Right ventricle myocardium inferior (tissue), 1 donor: ENCODE measurements at places on chromosomes 7 and 10.

- DNase-seq: no peak
Observed at GRCh38 chr7:108094933-108095710, 35.0 kb downstream of the LAMB4 start.

DNA sequence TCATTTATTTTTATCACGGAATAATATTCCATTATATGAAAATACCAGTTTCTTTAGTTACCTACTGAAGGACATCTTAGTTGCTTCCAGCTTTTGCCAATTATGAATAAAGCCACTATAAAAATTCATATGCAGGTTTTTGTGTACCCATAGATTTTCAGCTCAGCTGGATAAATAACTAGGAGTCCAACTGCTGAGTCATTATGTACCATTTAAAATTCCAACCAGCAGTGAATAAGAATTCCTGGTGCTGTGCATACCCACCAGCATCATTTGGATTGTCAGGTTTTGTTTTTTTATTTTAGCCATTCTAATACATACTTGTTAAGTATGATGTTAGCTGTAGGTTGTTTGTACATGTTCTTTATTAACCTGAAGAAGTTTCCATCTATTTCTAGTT, 14.5 kb downstream of the FAM24B start:
- no peak for DNase-seq

- DNase-seq: no peak
Observed at GRCh38 chr7:130758429-130759056, 24.5 kb upstream of the KLF14 start.

DNA sequence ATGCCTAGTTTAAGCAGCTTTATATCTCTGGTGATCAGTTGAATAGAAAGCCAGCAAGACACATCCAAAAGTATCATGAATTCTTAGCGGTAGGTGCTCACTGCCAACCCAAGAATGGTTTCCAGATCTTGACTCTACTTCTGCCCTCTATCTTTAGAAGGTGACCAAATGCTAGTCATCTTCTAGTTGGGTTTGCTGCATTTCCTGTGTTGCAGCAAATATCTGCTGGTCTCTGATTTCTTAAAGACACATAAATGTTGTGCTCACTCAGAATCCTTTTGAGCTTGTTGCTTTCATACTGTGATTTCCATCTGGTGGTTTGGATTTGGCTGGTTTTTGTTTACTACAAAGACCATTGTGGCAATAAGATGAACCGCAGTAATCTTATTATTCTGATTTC, 2.2 kb downstream of the CDC123 start:
- no peak for DNase-seq

DNA sequence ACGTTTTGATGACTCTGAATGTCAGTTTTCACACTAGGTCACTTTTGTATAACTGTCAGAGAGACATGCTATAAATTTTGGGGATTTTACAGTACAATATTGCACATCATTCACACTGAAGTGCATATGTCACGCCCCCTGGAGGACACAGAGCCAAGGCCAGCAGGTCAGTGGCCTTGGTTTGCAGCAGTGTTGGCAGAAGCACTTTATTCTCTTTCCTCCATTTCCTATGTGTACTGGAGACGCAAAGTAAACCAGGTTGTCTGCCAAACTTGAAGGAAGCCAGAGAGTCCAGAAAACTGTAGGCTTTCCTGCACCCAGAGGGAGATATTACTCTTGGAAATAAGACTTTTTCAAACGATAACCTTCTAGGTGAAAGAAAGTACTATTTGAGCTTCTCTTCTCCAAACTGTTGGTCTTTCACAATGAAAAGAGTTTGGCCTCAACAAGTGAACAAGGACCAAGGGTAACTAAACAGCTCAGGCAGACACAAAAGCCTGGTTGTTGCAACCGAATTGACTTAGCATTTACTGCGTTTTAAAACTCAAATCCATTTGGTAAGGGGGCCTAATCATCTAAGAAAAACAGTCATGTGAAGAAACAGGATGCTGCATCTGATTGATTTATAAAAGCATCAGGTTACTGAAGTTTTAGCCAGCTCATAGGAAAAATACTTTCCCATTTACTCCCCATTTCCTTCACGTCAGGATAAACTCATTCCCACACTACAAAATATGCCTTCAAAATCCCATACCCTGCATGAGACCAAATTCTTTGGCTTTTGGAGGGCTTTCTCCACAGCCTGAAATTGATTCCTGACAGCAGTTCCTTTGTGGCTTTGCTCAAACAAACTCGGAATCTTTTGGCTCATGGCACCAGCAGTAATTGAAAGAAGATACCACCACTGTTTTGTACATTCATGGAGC, 83.0 kb upstream of the SEC61G start:
- DNase-seq: no peak

DNA sequence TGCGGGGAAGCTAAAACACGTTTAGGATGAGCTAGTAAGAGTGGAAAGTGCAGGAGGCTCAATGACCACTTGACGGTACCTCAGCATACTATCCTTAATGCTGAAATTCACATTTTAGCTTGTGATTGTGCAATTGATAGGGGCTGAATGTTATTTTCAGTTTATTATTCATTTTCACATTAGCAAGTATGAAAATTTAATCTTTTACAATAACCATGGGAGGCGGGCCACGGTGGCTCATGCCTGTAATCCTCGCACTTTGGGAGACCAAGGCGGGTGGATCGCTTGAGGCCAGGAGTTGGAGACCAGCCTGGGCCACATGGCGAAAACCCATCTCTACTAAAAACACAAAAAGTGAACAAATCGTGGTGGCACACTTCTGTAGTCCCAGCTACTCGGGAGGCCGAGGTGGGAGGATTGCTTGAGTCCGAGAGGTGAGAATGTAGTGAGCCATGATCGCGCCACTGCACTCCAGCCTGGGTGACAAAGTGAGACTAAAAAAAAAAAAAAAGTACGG, 22.0 kb upstream of the ANLN start:
- DNase-seq: no peak

DNA sequence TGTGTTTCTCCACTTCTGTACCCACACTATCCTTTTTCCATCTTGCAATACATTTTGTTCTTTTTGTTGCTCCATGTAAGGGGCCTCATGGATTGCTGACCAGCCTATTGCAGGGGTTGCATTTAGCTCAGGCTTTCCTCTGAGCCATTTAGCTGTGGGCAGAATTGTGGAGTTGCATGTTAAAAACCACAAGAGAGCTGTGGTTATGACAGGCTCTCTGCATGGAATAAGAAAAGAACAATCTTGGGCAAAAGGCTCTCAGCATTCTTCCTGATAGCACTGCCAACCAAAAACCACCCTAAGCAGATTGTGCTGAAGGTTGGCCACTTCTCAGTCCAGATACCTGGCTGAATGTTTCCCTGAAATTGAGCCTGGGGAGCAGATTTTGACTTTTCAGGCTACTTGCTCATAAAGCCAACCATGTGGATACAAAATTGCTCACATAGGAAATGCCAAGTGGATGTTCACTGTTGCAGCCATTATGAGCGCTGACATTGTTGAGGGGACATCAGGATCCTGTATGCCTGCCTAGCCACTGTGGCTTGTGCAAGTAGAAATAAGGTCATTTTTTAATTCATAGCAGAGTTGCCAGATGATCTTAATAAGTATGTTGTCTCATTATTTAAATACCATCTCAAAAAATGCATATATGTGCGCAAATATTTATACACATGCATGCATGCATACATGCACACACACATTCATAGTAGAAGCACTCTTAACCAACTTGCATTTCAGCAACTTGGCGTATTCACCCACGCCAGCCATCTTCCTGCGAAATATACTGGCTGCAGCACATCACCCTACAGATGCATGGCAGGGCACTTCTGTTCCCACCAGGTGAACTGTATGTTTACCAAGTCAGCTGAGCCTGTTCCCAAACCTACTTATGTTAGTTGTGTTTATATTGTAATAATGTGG, 695.4 kb downstream of the LRMDA start:
- DNase-seq: no peak

DNA sequence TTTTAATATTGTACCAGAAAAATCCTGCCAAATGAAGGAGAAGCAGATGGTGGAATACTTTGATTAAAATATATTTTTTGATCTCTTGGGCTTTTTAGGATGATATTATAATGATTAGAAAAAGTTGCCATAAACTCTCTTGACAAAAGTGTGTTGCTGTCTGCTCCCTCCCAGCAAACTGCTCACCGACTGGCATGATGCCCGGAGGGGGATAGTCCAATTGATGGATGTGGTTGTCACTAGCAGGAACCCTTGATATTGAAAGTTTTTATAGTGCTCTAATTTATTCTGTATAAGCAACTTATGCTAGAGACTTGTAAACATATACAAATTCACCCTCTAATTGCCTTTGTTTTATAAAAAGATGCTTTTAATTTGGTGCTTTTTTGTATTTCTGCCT, 114.0 kb downstream of the DNAH11 start:
- DNase-seq: no peak

DNA sequence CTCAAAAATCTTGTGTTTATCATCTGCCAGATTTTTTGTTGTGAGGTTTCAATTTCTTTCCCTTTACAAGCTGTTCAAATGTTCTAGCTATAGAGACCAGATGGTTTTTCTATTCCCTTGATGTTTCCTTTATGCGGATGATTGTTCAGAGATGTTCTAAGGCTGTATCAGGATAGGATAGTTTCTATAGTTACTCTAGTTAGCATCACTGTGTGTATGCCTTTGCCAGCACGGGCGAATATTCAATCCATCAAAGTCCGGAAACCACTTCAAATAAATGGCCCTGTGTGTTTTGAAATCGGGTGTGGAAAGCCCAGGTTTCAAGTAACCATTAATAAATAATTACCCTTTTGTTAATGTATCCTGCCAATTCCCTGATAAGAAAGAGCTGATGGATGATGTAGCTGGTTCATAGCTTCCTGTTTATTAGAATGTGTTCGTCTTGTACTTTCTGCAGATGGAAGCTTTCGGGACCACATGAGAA, 149.8 kb upstream of the PRKCQ start:
- no peak for DNase-seq

DNA sequence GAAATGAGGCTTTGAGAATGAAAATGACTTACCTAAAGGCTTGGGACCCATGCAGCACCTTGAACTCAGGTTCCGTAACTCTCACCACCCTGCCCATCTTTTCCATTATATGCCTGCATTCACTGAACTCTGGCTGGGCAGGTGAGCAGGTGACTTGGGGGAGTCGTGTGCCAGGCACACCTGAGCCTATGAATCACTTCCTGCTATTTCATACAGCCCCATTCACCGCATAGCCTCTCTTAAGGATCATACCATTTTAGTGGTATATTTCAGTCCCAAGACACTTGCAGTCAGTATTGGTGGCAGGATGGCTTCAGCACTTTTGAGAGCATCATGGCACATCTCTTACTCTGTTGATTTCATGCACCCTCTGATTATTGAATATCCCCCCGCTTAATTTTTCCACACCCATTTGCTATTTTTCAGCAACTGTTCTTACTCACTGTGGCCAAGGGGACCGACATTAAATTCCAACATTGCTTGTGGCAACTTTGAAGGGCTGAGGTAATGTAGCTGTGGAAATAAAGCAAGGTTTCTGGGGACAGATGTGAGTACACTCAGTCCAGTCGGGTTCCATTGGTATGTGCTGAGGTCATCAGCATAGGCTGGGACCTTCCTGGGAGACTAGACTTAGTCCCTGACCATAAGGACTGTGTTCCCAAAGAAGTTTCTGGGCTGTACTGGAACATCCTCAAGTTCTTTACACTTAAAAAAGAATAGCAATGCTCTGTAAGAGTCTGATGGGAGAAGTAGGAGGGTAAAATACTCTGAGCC, 39.8 kb upstream of the ZNF438 start:
- DNase-seq: no peak

GRCh38 chr10:28254290-28254985, 48.4 kb downstream of the MPP7 start:
- no peak for DNase-seq

DNA sequence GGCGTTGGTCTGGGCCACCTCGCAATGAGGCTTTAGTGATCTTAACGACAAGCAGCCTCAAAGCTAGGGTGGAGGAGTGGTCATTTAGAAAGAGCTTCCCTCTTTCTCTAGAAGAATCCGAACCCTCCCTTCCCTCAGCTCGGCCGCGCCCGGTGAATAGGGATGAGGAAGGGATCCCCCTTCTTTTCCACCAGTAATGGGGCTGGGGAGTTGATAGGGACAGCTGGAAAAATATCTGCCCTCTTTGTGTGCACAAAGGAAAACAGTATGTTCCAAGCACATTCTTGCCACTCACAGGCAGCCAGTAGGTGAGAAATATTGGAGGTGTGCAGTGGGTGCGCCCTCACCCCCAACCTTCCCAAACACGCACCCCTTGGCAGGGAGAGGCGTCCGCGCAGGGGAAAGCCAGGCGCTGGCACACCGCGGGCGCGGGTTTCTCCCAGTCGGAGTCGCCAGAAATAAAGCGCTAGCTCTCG, 6.5 kb downstream of the DLX5 start:
- DNase-seq: no peak

GRCh38 chr7:70894799-70895198, 237.1 kb upstream of the GALNT17 start:
- no peak for DNase-seq

DNA sequence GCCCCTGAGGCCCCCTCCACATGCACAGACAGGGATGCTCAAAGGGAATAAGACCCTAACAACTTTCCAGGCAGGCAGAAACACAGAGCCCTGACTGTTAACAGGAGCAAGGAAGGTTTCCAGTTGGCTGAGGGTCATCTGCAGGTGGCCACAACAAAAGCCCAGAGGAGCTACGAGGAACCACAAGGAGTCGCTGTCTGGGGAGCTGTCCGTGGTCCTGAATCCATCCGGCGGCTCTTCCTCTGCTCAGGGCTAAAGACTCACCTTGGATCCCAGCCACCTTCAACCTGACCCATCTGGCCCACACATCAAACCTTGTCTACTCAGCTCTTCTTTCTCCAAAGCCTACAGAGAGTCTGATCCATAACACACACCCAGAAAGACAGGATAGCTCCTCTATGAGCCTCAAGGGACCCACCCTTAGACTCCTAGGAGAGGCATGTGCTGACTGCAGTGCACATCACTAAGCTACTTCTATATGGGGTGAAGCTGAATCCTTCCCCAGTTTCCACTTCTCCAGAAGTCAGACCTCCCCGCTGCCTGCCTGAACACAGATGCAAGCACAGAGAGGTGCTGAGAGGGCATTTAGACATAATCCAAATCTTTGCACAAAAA, 104.0 kb downstream of the SLIT1 start:
- DNase-seq: no peak

GRCh38 chr7:116546054-116546453, 21.2 kb downstream of the CAV1 start:
- DNase-seq: no peak

DNA sequence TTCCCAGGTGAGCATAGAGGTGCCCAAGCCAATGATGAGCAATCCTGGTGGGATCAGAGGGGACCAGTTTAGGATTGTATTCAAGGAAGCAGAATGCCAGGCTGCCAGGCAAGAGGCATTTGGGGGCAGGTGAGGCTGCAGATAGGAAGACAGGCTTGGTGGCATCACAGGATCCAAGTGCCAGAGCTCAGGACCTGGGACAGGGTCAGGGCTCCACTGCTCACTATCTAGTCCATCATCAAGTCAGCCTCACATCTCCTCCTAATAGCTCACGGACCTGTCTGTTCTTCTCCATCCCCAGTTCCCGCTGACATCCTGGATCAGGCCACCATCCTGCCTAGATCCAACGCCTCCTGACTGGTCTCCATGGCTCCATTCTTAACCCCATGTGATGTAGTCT, 47.6 kb downstream of the CYP26A1 start:
- DNase-seq: no peak

GRCh38 chr7:99124751-99125504, 19.0 kb downstream of the SMURF1 start:
- no peak for DNase-seq

GRCh38 chr10:110363572-110364411, 59.1 kb upstream of the SMNDC1 start:
- DNase-seq: no peak
